ENCODE measurements at places on chromosomes 4 and X.

DNA sequence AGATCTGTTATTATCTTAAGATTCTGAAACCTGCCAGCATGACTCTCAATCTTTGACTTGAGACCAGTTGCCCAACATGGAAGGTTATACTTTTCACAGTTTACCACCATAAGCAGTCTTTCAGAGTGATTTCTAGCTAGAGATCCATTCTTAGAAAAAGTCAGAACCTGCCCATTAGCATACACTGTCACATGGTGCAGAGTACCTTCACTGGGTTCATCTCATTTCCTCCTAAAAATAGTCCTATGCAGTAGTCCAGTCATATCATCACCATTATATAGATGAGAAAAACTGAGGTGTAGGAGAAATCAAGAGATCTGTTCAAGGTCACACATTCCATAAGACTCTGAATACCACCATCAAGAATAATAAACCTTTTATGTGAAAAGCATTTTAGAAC, 153.6 kb downstream of the AR start:
- no peak for DNase-seq

DNA sequence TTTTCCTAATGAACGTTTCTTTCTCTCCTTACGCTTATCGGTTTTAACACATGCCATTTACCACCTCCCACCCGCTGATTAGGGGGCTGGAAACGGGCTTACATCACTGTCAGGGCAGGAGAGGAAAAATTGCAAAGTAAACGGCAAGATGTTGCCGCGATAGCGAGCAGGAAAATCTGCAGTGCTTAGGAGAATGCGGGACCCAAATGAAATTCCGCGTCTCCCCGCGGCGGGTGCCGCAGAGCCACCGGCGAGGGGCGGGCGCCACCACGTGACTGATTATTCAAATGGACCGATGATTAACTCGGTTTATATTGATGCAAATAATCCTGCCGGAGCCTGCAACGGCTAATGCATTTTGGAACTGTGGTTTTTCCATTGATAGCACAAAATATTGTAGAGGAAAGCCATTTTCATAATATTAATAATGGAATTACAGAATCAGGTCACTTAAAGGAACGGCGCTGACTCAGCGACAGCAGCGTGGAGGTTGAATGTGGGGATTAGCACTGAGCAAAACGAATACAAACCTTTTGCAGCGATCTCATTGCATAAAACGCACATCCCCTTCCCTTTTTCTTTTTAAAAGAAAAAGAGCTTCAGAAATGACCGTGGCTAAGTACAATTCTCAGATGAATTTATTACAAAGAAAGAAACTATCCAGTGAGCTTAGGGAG, 224.2 kb downstream of the STIM2 start:
- no peak for DNase-seq

DNA sequence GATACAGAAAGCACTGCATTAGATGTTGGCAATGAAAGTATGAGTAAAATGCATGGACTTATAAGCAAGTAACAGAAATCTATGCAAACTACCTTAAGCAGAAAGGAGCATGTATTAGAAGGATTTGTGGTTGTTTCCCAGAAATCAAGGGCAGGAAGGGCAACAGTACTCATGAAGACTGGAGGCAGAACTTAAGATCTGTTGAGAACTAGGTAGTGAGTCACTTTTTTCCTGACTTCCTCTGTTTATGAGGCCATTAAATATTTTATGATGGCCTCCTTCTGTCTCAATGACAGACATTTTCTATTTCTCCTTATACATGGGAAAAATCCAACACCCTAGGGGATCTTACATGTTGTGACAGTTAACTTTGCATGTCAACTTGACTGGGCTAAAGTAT, 398.2 kb downstream of the MID1IP1 start:
- no peak for DNase-seq

DNA sequence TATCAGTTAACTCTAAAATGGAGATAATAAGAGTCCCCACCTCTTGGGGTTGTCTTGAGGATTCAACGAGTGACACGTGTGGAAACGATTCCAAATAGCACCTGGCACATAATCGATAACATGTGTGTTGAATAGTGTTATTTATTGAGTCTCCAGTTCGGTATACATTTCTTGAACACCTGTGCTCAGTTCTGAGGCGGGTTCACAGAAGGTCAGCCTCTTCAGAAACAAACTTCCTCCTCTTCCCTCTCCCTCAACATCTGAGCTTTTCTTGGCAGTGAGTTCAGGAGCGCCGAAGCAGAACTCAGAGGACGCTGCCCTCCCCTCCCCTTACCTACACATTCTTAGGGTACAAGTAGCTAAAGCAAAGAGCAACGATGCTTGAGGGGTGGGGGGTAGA, 934 bp downstream of the PDHA1 start:
- DNase-seq = no peak

GRCh38 chr4:105698607-105699006, 9.9 kb downstream of the INTS12 start:
- no peak for DNase-seq

GRCh38 chr4:92303621-92304027, at the start of gene GRID2:
TSS of gene GRID2 (plus strand) at chr4:92303966.
- no peak for DNase-seq

DNA sequence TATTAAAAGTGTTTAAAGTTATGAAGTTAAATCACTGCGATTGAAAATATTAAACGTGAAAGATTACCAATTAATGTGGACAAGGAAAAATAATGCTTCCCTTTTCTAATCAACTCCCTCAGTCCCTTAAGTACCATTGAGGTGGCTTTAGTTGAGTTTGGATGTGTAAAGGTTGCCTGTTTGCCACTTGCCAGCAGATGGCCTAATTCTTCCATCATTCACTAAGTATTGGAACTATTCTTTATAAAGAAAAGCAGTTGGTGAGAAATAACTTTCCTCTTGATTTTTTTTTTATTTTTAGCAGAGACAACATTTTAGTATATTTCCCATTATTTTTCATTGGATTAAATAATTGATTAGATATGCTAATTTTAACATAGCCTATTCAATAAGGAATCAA, 295.9 kb upstream of the TACR3 start:
- DNase-seq = peak; percentile 10

Measured in NCI-H1436 treated with DMSO at 0.1 percent for 48 hours (cell line).